ENCODE measurements at places on chromosomes 6 and 20.

- no peak for DNase-seq
Measured at GRCh38 chr20:63462244-63462643, 10.2 kb downstream of the KCNQ2 start.

DNA sequence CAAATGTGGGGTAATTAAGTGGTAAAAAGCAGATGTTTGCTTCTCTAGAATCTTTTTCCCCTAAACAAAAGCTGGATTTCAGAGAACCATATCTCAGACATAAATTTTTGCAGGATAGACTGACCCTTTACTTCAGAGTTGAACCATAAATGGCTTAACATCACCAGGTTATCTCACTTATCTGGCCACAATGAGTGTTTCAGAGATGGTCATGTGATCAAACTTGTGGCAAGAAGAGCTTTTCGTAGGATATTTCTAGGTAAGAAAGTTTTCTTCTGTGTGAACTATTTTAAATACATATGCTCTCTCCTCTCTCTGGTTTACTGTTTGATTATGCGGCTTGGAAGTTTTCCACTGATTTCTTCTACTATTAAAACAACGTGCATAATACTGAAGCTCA is 270.2 kb upstream of the TFAP2D start:
- DNase-seq = no peak

DNA sequence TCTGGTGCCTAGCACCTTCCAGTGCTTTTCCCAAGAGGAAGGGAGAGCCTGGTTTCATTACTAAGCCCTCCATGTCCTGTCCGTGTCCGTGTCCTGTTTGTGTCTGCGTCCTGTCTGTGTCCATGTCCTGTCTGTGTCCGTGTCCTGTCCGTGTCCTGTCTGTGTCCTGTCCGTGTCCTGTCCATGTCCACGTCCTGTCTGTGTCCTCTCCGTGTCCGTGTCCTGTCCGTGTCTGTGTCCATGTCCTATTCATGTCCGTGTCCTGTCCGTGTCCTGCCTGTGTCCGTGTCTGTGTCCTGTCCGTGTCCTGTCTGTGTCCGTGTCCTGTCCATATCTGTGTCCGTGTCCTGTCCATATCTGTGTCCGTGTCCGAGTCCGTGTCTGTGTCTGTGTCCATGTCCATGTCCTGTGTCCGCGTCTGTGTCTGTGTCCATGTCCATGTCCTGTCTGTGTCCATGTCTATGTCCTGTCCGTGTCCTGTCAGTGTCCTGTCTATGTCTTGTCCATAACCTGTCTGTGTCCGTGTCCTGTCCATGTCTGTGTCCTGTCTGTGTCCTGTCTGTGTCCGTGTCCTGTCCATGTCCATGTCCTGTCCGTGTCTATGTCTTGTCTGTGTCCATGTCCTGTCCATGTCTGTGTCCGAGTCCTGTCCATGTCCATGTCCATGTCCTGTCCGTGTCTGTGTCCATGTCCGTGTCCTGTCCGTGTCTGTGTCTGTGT is 54.4 kb upstream of the BHLHE23 start:
- DNase-seq = no peak

DNA sequence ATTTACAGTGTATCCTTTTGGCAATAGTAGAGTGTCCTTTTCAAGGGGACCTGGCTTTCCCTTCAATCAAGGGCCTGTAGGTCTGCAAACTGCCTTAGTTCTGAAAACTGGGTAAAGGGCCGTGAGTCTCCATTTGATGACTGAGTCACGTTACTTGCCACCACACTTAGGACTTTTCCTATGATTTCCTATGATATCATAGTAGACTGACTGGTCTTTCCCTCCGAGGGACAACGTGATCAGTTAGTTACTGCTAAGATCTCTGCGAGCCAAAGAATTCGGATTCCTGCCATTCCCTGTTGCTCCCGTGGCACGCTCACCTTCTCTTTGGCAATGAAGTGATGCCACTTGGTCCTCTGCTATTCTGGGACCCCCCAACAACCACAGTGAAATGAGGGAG is 8.4 kb downstream of the ZNF831 start:
- DNase-seq = no peak

DNA sequence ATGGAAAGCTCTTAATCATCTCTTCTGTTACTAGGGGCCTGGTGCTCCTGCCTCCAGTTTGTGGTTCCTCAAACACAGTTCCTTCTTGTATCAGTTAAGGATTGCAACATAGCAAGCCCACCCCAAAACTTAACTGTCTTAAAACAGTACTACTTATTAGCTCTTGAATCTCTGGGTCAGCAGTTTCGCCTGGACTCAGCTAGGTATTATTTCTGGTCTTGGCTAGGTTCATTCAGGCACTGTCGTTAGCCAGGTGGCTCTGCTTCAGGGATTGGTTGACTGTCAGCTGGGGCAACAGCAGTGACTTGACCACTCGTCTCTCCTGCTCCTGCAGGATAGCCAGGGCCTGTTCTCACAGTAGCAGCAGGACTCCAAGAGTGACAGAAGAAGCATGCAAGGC is 30.0 kb upstream of the RALY start:
- DNase-seq = no peak
